ENCODE measurements at places on chromosomes 4 and X.

- no peak for DNase-seq
Measured at GRCh38 chr4:18858229-18858922, 836.8 kb upstream of the LCORL start.

- DNase-seq, result no peak
Measured at GRCh38 chr4:16685536-16685935, 212.9 kb downstream of the LDB2 start.

- no peak for DNase-seq
Measured at GRCh38 chr4:1978226-1978625, 30.5 kb downstream of the NELFA start.

DNA sequence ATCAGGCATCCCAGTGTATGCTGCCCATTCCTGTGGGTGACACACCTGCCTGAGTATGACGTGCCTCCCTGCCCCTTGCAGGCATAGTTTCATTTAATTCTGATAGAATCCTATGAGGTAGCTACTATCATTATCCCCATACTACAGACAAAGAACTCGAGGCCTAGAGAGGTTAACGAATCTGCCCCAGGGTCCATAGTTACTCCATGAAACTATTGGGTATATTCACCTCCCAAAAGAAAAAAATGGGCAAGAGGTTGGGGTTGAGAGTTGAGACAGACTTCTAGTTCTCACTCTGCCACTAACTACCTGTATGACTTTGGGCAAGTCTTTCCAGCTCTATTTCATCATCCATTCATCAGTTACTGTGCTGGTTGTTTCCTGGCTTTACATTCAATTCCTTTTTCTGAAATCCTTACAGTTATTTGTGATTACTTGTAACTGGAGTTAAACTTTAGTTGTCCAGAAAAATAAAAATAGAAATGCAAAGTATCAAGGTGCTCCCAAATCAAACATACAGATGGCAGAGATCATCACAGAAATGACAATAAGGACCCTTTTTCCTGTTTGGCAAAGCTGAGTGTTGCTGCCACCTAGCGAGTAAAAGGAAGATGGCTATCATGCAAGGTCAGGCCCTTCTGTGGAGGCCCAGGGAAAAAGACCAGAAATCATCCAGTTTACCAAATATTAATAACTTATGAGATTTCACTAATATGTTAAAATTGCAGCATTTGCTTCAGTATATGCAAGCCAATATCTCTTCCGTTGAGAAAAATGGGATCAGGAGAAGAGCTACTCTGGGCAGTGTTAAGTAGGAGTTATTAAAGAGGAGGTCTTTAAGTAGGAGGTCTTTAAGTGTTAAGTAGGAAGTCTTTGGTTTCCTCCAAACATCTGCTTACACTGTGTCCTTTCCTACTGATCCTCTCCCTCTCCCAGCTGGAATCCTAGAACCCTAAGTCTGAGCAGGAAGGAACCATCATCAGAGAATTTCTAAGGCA lies 17.1 kb upstream of the MAP7D3 start:
- DNase-seq, result peak; percentile 7

GRCh38 chrX:20320461-20321159 lies 53.9 kb upstream of the RPS6KA3 start:
- DNase-seq, result no peak

GRCh38 chrX:73647632-73648322 lies 84.8 kb downstream of the CHIC1 start:
- DNase-seq, result no peak

- no peak for DNase-seq
Measured at GRCh38 chr4:7360806-7361205, 73.9 kb downstream of the PSAPL1 start.

- no peak for DNase-seq
Measured at GRCh38 chr4:82053396-82053795, 320.4 kb downstream of the HNRNPD start.
